NCI-H187 treated with DMSO at 0.1 percent for 48 hours (cell line): ENCODE measurements at places on chromosomes 1 and 21.

DNA sequence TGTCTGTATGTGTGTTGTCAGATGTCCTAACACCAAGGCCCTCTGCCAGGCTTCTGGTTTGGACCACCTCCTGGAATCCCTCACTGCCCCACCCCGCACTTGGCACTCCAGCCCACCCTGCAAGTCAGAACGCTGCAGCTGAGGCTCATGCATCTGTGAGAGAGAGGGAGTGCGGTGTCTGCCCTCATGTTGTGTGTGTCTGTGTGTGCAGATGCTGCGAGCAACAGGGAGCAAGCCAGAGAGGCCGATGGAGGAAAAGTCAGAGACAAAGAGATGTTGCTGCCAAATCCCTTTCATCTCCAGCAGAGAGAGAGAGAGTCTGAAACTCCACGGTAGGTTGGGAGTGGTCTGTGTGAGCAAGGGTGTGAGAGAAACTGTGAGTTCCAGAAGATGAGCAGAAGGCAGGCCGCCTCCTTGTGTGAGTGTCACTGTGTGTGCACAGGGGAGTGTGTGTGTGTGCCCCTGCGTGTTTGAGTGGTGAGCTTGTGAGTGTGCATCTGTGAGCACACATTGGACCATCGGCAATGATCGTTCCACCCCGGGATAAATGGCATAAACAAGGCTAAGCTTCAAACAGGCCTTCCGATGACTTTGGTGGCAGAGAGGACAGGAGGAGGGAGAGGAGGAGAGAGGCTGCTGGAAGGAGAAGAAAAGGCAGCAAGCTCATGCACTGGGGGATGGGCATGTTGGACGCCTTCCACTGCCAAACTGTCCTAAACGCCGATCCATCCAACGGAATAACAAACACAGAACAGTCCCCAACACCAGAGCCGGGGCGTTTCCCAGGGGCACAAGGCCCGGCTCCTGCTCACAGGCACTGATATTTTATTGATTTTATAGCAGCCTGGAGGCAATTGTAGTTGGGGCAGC is 99.2 kb upstream of the GRIK3 start:
- no peak for DNase-seq

DNA sequence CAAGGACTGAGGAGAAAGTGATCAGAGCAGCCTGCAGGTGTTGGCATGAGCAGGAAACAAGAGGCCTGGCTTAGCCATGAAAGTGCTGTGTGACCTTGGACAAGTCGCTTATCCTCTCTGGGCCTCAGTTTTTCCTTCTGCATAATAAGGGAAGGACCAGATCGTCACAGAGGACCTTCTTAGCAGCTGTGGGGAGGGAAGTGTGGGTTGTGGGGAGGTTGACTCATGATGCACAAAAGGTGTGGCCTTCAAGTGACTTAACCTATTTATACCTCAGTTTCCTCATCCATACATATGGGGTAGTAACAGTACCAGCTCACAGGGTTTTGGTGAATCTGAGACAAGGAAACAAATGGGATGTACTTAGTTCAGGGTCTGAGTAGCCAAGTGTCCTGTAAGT is 658.8 kb downstream of the MATN1 start:
- DNase-seq = no peak

GRCh38 chr1:156461781-156462647 is 38.6 kb downstream of the MEF2D start:
- DNase-seq = no peak

DNA sequence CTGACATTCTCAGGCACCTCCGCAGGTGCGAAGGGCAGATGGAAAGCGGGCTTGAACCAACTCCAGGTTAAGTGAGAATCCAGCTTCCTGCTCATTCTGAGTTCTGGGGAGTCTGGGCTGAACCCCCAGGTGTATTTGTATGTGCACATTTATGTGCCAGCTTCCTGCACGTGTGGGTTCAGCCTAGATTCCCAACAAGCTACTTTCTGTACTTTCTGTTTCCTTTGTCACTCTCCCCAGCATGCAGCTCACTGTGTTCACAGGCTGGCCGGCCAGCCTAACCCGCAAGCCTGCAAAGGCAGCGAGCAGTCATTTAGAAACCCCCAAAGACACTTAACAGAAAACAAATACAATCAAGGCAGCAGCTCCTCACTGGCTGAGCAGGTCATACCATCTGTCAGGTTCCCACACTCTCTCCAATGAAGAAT is 1.3 kb upstream of the IL19 start:
- no peak for DNase-seq

DNA sequence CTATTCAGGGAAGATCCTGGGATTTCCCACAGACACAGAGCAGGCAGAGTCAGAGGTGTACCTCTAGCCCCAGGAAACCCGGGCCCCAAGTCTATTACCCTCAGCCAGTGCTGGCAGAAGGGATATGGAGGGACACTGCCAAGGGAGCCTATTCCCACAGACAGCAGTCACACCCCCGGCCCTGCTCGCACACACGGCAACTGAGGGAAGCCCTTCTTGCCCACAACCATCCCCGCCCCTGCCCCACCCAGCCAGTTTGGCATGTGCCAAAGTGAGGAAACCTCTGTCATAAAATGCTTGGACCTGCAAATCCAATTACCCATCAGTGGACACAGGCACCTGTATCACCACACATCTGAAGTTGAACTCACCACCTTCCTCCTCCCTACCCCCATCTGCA is 6.5 kb downstream of the CACNA1S start:
- no peak for DNase-seq

DNA sequence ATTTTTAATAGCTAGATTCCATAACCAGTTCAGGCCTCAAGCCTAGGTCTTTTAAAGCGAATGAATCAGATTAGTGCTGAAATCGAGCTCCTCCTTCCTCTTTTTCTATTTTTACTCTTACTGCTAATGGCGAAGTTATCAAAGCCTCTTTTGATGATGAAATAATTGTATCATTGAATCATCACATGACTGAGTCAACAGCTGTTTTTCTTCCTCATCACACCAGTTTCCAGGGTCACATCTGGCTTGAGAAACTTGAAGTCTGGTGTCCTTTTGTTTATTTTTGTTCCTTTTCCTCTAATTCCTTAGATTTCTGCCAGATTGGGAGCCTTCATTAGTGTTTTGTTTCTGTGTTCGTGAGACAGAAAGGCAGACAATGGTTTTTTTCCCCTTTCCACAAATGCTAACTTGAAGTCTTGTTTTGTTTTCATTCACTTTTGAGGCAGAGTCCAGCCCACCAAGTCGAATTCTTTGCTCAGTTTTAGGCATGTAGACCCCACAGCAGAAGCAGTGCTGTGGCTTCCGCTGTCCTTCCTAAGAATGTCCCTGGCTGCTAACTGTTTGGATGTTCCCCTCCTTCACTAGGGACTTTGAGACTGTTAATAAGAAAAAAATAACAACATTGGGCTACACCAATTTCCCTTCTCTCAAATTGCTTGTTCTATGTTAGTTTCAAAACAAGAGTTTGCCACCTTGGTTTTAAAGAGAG is 51.9 kb upstream of the FMOD start:
- DNase-seq = no peak
